CD4-positive, alpha-beta T cell treated with Interleukin-6 at 100 ng/mL for 8 hours (primary cell): ENCODE measurements at places on chromosomes 12 and 14.
A peak's percentile ranks its signal among the peaks of the same experiment; 100 is the strongest.

- no peak for DNase-seq
Measured at GRCh38 chr12:2372735-2373134, 319.9 kb downstream of the CACNA1C start.

GRCh38 chr12:106045251-106045674 lies 93.5 kb downstream of the NUAK1 start:
- DNase-seq: no peak

GRCh38 chr12:121793440-121793837 lies at the start of gene RHOF:
TSS of gene RHOF (minus strand) at chr12:121793688. CDS start at chr12:121793633, 55 bp downstream.
- peak; percentile 58 for DNase-seq

DNA sequence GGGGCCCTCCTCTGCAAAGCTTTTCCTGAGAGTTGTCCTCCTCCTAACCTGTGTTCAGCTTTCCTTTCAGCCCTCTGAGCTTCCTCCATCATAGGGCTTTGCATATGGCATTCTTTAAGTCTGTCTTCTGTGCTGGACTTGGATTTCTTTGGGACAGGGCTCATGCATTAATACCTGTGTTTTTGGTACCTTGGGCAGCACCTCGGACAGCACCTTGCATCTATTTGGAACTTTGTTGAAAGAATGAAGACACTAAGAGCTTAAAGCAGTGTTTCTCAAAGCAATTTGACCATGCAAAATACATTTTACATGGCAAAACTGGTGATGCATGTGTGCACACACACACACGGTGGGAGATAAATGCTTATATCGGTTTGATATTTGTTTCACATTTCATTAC lies 115.0 kb upstream of the SRRM4 start:
- DNase-seq: no peak

DNA sequence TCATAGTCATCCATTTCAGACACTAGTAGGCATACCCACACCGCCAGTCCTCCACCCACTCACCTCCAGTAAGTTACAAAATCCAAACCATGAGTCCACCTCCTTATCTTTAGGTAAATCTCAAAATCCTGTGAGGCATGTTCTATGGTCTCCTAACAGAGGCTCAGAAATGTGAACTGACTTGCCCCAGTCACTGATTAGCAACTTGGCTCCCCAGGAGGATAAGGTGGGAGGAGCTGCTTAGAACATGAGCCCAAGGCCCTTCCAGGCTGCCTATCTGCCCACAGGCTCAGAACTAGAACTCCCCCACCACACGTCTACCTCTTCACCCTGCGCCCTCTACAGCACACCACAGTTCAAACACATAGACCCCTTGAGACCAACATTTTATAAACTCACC lies 19.9 kb downstream of the SETD3 start:
- no peak for DNase-seq

DNA sequence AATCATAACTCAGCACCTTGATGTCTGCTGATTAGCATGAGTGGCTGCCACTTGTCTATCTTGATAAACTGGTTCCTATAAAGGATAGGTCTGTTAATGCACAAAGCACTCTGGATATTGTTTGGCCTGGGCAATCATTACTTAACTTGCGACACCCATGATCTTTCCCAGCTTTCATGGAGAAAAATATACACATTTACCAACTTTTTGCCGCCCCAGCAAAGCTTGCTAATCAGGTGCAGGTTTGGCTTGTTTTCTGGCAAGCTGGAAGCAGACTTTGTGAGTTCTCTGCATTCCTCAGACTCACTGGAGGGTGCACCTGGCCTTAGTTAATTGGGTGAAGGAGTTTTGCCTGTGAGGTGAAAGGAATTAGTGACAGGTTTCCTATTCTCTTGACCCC lies 1126.4 kb upstream of the FLRT2 start:
- DNase-seq: no peak

DNA sequence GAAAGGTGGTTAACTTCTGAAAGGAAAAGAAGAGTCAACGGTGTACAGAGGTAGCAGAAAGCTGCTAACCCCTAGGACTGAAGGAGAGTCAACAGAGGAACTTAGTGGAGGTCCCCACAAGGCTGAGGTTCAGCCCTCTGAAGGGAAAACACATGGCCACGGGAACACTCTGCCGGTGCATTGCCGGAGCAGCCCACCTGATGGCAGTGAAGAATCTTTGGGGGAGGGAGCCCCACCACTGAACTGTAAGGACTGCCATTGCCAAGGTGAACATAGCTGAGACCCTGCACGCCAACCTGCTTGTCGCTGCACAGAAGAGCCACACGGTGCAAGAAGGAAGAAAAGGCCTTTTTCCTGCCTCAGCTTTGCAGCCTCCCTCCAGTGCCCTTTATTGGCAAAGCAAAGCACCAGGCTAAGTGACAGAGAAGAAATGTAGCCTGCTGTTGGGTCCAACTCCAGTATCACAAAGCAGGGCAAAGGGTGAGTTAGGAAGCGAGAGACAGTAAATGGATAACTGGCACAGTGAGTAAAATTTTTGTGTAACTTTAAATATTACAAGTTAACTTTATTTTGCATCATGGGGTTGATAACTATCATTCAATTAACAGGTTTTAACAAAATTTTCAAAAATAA lies 76.9 kb downstream of the LIN52 start:
- no peak for DNase-seq

DNA sequence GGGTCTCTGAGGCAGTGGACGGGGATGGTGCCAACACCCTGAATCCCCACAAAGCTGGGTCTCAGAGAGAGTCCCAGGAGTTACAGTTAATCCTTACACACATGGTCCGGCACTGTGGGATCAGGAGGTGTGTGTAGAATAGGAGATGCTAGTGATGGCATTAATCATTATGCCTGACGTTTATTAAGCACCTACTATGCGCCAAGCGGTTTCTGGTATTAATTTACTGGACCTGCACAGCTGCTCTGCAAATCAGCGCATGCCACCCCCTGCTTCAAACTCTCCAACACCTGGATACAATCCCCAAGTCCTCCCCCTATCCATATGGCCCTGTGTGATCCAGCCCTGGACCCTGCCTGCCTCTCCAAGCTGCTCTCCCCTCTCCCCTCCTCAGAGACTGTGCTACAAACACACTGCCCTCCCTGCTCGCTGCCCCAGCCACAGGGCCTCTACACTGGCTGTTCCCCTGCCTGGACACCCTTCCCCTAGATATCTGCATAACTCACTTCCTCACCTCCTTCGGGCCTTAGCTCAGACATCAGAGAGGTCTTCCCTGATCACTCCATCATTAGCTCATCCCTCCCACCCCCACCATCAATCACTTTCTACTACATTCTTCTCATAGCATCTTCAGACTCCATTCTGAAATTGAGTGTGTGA lies 86.0 kb downstream of the RFLNA start:
- no peak for DNase-seq

DNA sequence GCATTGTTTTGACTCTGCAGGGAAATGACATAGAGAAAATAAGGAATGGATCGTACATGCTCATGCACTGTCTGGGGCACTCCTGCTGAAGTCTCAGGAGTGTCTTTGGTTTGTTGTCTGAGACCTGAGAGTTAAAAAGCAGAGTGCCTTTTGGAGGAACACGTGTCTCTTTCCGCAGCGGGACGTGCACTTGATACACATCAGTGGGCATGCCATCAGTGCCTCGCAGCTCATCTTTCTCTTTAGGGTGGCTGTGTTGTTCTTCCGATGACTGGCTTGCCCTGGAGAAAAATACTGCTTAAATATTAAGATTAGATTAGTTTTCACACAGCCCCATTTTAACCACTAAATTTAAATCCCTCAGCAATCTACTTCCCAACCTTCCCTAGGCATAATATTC lies 835.9 kb downstream of the DIO2 start:
- DNase-seq: no peak

DNA sequence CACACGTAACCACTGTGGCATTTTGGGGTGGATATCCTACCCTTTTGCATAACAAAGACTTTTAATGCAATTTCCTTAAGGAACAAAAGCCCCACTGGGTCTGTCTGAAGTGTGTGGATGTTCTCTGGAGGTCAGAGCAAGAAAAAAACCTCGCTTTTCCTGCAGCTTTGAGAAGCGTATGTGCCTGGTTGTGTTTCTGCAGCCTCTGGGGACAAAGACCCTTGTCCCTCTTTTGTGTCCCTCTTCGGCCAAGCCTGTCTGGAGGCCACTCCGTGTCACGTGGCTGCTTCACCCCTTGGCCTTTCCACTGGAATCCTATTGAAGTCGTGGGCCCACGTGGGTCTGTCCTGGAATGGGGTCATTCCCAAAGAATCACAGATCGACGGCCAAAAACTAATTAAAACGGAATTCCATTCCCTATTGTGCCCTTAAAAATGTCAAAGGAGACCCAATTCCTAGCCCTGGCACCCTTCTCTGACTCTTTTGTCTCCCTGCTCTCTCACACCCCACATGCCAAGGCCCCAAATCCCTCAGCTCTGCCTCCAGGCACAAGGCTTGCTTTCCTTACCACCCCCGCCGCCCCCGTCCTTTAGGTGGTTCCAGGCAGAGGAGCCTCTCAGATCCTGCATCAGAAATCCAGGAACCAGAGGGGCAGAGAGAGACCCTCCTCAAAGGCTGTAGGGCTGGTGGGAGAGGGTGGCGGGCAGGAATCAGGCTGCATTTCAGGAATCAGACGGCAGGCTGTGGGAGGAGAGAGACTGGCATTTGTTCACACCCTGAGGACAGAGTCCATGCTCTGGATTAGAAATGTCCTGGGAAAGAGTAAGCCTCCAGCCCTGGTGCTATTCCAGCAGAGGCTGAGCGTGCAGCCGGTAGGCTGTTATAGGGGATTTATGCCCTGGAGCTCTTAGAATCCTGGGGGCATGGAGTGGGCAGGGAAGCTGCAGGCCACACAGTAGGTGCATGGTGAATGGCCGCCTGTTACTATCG lies 12.6 kb upstream of the CYP46A1 start:
- no peak for DNase-seq

- no peak for DNase-seq
Measured at GRCh38 chr14:88064841-88065240, 59.9 kb downstream of the GPR65 start.

GRCh38 chr14:68124979-68125731 lies 305.6 kb downstream of the RAD51B start:
- no peak for DNase-seq

GRCh38 chr12:109888179-109889020 lies 8.1 kb upstream of the GLTP start:
- DNase-seq: peak; percentile 48

DNA sequence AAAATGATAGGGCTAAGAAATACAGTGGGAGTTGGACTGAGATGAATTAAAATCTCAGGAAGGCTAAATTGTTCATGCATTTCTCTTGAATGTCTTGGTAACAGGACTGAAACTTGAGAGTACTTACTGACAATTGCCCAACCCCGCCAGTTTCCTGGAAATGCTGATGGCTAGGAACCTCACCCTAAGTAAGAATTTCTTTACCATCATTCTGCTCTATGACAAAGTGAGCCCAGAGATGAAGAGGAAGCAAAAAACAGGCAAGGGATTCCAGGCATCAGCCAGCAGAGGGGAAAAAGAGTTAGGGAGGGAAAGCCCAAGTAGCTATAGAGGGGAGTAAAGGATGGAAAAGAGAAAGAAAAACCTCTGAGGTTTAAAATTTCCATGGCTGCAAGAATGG lies 397.7 kb downstream of the MDGA2 start:
- no peak for DNase-seq
